Naive thymus-derived CD4-positive, alpha-beta T cell (primary cell): ENCODE measurements at places on chromosomes 1 and 21.

GRCh38 chr1:248143311-248143710, 1.6 kb upstream of the OR2M5 start:
- DNase-seq = no peak

- DNase-seq = no peak
Observed at GRCh38 chr1:245990315-245991022, 516.6 kb downstream of the SMYD3 start.

DNA sequence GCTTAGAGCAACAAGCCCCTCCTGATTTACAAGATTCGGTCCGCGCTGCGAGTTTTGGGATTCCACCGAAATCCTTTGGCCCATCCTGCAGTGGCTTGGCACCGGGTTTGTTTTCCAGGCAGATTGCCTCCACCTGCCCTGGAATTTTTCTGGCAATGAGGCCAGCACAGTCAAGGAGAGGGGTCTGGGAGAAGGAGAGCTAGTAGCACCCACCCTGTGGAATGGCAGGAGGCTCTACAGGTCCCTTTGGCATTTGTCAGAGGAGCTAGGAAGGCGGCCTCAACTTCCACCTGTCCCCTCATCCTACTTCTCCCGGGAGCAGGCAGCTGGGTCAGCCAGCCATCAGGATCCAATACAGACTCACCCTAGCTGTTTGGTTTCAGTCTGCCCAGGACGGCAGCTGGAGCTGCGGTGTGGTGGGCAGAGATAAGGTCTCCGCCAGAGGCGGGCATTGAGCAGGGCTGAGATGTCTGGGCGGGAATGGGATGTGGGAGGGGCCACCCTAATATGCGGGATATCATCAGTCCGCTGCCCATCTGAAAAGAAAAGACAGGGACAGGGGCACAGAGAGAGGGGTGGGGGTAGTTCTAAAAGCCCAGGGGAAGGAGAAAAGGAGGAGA, 37.8 kb upstream of the PRELP start:
- DNase-seq = no peak

DNA sequence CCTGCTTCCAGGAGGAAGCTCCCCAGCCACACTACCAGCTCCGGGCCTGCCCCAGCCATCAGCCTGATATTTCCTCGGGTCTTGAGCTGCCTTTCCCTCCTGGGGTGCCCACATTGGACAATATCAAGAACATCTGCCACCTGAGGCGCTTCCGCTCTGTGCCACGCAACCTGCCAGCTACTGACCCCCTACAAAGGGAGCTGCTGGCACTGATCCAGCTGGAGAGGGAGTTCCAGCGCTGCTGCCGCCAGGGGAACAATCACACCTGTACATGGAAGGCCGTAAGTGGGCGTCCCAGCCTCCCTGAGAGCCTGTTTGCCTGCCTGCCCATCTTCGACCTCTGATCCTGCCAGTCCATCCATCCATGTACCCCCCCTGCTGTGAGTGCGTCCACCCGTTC, 3.6 kb downstream of the ECM1 start:
- no peak for DNase-seq

DNA sequence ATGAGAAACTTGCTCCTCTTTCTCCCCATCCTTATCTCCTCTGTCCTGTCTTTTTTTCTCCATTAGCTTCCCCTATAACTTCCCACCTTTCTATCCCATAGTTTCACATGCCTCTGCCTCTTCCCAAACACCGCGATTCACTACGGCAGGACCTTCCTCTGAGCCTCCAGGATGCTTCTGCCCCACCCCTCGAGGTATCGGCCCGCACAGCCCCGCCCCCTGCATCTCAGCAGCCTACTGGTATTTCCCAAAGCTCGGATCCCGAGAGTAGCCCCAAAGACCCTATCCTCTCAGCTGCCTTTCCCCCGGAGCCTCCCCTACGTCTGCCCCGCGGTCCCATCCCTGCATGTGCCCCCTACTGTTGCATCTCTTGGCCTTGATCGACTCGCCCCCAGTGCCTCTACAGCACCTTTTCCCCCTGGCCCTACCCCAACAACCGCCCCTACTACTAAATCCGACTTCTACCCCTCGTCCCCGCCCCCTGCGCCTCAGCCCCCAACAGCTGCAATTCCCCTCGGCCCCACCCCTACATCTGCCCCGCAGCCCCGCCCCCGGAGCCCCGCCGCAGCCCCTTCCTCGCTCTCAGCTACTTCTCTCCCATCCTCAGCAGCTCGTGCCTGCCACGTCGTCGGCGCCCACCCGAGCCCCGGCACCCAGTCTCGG, 512 bp downstream of the PIAS3 start:
- no peak for DNase-seq

DNA sequence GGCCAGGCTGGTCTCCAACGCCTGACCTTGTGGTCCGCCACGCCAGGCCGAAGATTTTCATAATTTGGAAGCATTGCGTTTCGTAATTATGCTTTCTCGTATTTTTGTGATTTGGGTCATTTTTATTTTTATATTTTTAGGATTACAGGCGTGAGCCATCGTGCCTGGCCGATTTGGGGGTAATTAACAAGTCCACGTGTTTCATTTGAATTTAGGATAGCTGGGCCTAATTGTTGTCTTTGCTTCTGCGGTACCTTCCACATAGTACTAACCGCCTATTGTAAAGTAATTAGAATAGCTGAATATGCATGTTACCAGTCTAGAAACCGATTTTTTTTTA, 1.0 kb downstream of the RCC1 start:
- no peak for DNase-seq

DNA sequence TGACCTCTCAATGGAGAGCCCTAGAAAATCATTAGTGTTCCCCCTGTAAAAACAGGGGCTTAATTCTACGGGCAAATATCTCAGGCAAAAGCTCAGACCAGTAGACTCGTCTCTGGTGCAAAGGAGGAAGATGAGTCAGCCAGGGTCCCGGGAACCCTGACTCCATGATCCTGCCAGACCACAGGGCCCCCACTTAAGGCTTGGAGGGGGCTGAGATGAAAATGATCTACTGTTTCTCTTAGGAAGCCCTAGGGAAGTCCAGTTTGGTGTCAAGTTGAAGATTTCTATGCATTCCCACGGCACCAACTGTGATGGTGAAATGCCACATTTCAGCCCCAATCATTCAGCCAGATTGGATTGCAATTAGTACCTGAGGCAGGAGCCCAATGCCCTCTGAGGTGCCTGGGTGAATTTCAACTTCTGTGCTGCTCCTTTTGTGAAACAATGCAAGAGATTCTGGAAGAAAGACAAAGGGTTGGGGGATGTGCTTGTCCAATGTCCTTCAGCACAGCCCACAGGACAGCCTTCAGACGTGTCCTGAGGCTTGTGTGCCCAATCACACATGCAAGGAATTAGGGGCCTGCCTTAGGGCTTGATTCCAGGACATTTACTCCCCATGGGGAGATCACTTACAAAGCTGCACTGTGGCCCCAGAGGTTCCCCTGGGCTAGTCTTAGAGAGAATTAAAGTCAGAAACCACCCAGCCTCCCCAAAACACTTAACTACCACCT, 18.1 kb downstream of the NAV1 start:
- no peak for DNase-seq
